ENCODE measurements at places on chromosomes 5 and 9.

DNA sequence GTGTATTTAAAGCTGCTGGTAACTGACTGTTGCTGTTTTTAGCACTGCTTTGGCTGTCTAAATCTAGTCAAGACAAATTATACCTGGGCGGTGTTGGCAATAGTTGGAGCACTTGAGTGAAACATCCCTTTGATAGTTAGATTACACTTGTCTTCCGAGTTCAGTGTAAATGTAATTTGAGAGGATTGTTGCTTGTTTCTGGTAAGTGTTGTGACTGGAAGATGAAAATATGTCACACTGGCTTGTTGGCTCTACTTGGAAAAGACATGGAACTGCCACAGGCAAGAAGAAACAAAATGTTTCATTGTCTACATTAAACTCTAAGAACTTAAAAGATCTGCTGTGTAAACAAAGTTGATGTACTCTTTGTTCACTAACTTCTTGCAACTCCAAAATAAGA, 49.2 kb upstream of the PTPRD start:
- DNase-seq, result no peak

- DNase-seq, result no peak
These were observed 80.6 kb upstream of the POU5F2 start for GRCh38 chr5:93821891-93822415.

- no peak for DNase-seq
These were observed 367.3 kb upstream of the C9orf72 start for GRCh38 chr9:27940535-27940934.

DNA sequence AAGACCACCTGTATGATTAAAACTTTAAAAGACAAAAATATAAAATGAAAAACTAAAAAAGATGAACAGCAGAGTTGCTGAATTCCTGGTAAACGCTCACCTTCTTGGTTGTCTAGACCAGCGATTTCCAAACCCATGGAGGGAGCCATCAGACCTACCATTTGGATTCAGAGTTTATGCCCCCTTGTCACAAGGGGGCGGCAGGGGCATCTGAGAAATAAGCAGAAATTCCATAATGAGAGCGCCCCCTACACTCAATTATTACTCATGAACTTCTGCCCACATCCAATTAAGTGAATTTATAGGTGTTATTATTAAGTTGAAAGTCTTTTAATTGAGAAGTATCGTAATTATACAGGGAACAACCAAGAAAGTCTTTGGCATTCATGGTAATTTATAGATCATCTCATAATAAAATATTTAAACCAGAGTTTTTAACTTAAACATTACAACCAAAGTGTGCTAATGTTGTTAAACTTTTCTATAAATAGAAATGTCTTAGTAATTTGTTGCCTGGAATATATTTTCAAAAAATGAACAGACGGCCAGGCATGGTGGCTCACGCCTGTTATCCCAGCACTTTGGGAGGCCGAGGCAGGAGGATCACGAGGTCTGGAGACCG, 35.2 kb upstream of the SPATA31C2 start:
- DNase-seq, result peak; percentile 32

DNA sequence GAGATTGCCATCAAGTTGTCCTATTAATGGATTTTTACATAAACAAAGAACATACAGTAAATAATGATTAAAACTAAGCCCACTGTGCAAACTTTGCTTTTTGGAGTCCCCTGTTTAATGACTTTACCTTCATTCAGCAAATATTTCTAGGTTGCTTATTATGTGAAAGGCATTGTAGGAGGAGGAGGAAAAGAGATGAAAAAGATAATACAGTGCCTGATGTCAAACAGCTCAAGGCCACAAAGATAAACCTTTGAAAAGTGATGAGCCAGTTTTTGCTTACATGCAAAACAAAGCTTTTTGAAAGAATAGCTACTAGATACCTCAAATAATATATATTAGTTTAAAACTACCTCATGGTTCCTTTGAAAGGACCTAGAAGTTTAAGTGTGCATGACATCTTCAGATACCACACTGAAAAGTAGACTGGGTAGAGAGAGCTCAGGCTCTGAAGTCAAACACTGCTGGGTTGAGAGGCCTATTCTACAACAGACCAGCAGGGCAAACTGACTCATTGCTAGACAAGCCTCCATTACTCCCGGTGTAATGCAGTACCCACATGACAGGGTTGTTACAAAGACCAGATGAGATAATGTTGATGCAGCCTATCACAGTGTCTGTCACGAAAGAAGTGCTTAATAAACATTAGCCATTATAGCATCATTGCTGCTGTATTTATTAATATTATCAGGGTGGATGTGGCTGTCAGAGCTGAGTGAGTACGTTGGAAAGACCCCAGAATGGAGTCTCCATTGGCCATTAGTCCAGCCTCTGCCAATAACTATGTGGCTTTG, 11.8 kb downstream of the DEPDC1B start:
- peak; percentile 53 for DNase-seq

GRCh38 chr9:110330484-110331105, 7.1 kb downstream of the TXNDC8 start:
- no peak for DNase-seq

DNA sequence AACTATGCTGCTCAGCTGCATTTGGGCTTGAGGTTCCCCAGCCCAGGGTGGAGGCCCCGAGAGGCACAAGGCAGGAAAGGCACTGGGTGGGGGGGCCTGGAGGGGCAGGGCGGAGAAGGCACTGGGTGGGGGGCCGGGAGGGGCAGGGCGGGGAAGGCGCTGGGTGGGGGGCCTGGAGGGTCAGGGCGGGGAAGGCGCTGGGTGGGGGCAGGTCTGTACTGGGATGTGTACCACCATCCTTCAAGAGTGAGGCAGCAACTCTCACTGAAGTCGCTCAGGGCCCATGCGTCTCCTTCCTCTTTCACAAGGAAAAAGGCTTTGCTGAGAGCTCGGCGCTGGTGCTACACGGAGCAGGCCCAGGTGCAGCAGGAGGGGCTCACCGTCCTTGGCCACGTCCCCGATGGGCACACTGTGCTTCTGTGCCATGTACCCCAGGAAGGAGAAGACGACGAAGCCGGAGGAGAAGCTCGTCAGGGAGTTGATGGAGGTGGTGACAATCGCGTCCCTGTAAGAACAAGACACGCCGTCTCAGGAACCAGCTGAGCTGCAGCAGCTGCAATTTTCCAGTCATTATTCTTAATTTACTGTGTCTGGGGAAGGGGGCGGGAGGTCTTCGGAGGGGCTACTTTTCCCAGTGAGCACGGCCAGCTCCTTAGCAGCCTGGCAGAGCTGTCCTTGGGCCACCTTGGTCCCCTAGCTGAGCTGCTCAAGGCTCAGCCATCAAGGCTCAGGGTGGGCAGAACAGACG, 30.8 kb downstream of the SLC6A3 start:
- no peak for DNase-seq

Measured in foreskin keratinocyte (primary cell).